Germinal center (tissue), 1 donor: ENCODE measurements at places on chromosomes 3 and 15.

DNA sequence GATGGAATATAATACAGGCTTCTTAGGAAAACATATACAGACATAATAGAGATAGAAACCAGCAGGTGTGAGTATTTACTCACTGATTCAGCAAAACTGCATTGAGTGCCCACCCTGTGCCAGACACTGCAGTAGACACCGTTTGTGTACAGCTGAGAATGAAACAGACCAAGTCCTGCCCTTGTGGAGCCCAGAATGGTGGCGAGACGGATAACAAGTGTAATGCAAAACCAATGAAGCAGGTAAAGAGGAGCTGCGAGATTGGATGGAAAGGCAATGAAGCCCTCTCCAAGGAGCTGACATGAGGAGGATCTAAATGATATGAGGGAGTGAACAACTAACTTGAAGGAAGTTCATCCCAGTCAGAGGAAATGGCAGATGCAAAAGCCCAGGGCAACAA, 256.4 kb downstream of the MEX3B start:
- no peak for DNase-seq

DNA sequence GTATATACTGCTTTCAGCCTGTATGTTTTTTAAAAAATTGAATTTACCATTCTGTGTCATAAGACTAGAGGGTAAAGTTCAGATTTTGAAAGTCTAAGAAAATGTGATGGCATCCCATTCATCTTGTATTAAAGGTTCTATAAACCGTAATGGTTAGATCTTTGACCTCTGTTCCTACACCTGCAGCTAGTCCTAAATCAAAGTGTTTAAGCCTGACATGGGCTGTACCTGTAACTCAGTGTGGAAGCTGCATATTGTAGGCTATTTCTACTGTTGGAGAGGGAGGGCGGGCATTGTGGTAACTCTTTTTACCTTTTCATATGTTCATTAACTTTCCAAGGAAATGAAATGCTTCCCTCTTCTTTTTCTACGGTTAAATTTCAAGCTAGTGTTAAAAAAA, 53.9 kb downstream of the ARHGEF26 start:
- no peak for DNase-seq

DNA sequence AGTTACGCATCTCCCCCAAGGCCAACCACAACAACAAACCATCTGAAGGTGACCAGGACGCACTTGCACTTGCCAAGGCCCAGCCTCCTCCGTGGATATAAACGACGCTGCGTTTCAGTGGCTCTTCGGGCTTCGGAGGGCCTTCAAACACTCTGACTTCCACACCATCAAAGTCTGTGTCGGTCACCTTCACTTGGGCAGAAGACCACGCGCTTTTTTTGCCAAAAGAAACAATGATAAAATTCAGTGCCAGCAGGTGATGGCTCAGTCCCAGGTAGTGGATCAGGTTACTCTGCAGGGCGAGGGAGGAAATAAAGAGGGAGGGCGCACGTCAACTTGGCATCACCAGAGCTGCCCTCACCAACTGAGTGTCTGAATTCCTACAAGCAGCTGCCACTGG, 63.0 kb downstream of the NCEH1 start:
- DNase-seq: no peak

DNA sequence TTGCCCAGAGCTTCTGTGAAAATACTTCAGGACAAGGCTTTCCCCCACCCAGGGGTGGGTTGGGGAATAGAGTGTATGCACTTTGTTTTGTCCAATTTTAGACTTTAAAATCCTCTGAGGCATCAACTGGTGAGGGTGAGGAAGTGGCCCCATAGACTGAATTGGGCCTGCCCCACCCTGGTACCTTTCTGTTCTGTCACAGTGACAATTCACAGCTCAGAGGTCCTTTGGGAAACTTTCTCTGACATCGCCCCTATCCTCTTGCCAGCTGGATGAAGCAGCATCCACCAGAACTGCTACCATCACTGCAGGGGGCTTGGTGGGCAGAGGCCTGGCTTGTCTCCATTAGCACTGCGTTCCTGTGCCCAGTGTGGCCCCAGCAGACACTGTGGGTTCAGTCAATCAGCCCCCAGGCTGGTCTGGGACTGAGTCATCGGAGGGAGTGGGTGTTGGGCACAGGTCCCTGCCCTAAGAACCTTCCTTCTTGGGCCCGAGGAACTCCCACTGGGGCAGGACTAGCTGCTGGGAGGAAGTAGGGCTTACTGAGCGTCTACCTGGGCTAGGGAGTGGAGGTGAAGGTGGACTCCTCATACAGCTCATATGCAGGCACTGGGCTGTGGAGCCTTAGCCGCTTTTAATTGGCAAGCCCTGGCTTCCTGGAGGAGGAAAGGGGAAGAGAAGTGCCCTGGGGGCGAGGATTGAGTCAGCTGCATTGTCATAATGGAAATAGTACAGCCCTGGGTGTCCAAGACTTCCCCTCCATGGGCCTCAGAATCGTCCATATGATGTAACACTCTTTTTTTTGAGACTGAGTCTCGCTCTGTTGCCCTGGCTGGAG, 1.5 kb upstream of the PPM1M start:
- peak; percentile 63 for DNase-seq

- DNase-seq: no peak
Measured at GRCh38 chr3:21705769-21706168, 45.2 kb downstream of the ZNF385D start.

GRCh38 chr3:88019024-88019423, 39.8 kb downstream of the CGGBP1 start:
- peak; percentile 41 for DNase-seq

DNA sequence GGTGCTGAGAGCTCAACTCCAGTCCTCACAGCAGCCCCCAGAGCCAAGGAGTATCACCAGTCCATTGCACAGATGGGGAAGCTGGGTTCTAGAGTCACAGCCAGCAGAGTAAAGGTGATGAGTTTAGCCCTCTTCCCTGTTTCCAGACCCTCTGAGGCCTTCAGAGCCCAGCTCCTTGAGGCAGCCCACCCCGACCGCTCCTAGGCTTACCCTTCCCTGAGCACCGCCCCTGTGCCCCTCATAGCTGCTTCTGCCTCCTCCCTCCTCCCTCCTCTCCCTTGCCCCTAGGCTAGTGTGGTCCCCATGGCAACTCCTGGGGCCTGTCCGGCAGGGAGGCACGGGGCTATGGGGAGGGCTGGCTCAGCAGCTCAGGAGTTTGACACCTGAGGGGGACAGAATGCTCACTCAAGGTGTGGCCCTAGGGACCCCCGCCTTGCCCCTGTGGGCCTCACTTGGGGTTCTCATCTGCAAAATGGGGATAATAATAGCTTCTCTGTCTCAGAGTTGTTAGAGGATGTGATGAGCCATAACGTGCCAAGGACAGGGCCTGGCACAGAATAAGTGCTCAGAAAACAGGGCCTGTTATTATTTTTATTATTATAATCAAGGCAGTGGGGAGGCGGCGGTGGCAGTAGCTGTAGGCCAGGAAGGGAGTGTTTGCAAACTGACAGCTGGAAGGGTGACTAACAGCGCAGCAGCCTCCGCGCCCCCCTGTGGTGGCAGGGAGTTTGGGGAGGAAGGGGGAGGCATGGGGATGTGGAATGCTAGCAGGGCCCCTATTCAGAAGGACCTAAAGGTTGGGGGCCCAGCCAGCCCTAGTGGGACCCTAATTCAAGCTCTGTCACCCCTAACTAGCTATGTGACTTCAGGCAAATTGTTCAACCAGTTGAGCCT, 11.5 kb downstream of the CSK start:
- DNase-seq: peak; percentile 50
